CD4-positive, alpha-beta T cell treated with Interleukin-21 for 1 hour (primary cell): ENCODE measurements at places on chromosomes 12 and 14.

DNA sequence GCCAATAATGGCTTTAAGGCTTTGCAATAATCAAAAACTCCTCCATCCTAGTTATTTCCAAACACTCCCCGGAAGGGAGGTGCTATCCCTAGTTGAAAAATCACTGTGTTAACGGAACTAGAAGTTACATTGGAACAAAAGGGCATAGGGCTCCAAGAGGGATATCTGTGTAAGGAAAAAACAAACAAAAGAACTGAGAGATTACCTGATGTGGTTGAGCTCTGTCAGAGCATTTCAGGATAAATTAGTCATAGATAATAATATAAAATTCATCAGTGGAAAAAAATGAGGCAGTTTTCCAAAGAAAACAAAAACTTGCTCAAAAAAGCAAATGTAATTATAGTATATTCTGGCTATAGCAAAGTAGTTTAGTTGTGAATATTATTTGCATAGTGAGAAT, 27.4 kb upstream of the PAPLN start:
- no peak for DNase-seq

DNA sequence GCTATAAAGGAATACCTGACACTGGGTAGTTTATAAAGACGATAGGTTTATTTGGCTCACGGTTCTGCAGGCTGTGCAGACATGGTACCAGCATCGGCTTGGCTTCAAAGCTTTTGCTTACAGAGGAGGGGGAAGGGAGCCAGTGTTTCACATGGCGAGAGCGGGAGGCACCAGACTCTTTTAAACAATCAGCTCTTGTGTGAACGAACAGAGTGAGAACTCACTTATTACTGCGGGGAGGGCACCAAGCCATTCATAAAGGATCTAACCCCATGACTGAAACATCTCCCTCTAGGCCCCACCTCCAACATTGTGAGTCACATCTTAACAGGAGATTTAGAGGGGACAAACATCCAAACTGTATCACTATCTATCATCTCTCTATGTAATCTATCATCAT, 227.4 kb downstream of the TMEM132D start:
- DNase-seq: no peak

DNA sequence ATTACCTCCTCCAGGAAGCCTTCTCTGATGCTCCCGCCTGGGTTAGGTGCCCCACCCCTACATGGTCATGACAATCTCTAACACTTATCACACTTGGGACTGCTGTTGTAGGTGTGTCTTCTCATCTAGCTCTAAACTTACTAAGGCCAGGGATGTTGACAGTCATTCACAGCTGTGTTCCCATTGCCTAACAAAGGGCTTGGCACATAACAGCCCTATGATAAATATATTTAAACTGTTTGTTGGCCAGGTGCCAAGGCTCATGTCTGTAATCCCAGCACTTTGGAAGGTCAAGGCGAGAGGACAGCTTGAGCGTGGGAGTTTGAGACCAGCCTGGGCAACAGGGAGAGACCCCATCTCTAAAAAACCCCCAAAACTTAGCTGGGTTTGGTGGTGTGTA, 98.8 kb upstream of the RGS6 start:
- DNase-seq: no peak

- peak; percentile 54 for DNase-seq
Observed at GRCh38 chr12:68113644-68114043, 45.9 kb downstream of the IFNG start.

GRCh38 chr14:104239185-104239775, 100.9 kb downstream of the KIF26A start:
- no peak for DNase-seq

GRCh38 chr12:30774599-30774998, 19.8 kb upstream of the CAPRIN2 start:
- no peak for DNase-seq

GRCh38 chr14:97028382-97028781, 231.2 kb downstream of the VRK1 start:
- DNase-seq: no peak

DNA sequence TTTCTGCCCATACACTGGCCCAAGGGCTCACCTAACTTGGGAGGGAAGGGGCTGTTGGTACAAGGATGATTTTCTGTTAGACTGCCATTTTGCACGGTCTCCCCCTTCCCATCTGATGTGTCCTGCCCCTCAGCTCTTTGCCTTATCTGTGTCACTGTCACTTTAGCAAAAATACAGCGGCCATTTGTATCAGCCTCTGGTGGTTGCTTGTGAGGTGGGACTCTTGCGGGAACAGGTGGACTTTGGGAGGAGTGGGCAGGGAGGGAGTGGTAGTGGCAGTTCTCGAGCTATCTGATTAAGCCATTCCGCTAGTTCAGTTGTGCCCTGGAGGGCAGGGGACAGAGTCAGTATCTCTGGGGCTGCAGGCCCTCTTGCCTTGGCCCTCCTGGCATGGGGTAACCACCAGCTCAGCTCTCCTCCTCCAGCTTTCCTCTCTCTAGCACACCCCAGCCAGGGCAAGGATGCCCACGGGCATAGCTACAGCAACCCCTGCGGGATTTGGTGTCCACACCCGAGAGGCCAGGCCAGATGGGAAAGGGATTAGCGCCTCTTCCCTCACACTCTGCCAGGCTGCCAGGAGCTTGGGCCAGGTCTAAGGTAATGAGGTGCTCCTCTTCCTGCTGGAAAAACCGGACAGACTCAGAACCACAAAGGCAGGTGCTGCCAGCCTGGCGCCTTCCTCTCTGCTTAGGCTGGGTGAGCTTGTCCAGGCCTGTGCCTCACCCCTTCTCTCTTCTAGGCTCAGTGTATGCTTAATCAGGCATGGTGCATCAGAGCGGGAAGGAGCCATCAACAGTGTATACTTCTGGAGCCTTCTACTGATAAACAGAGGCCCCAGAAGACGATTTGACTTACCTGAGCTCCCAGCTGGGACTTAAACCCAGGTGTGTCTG, 8.7 kb downstream of the SLC48A1 start:
- DNase-seq: no peak

GRCh38 chr12:68479896-68480291, 130.8 kb upstream of the RAP1B start:
- no peak for DNase-seq

GRCh38 chr12:633731-634130, 29.5 kb downstream of the NINJ2 start:
- DNase-seq: no peak

- no peak for DNase-seq
Observed at GRCh38 chr12:87086118-87086891, 830.1 kb upstream of the MGAT4C start.

GRCh38 chr14:69152902-69153151, at the start of gene DCAF5:
Gene DCAF5, minus strand, starts transcription at chr14:69153119. Its CDS starts 141 bp downstream, at chr14:69152978.
- peak; percentile 94 for DNase-seq

- peak; percentile 81 for DNase-seq
Observed at GRCh38 chr14:76152333-76152681, 585 bp downstream of the GPATCH2L start.

DNA sequence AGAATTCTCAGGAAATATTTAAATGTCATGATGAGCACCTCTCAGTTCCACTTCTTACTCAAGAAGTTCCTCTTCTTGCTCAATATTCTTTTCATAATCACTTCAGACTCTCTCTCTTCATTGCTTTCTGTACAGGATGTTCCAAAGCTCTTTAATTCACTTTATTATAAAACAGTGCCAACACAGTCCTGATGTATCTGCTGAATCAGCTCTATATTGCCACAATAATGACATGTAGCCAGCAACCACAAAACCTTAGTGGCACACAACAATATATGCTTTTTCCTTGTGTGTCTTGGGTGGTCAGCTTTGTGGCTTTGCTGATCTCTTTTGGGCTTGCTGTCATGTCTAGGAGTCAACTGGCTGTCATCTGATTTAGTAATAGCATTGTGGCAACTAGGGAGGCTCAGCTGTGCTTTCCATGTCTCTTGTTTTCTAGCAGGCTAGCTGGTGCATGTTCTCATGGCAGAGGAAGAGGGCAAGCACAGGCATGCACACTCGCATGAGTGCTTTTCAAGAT, 52.8 kb upstream of the SLC2A13 start:
- no peak for DNase-seq

DNA sequence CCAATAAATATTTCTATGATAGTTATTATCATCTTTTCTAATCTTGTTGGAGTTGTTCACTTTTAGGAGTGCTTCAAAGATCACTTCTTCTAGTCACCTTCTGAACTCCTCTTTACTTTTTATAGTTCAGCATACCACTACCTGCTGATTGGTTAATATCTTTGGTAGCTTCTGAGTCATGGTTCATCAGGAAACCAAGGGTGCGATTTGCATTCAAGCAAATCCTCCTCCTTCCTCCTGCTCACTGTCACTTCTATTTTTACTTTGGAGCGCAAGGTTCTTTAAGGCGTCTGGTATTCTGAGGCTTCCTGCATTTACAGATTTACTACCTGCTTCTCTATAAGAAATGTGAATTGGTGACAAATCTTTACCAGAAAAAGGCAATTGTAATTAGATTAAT, 24.0 kb downstream of the SYT1 start:
- no peak for DNase-seq

DNA sequence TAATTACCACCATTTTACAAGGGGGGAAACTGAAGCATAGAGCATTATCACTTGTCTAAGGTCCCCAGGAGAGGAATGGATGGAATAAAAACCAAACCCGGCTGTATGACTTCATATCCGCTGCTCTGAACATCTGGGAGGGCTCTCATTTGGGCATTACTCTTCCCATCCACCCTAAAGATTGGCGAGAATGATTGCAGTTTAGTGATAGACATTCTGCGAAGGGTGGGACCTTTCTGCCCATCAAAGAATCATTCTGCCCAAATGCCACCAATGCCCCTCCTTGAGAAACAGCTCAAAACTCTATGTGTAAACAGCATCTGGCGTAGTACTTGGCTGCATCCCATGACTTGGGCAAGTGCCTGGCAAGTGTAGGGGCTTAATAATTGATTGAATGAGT, 11.6 kb downstream of the CHST11 start:
- DNase-seq: no peak
